CD4-positive, alpha-beta T cell treated with Interleukin-6 for 4 hours (primary cell): ENCODE measurements at places on chromosomes 2 and 18.

- no peak for DNase-seq
Observed at GRCh38 chr2:53768242-53768542, 588 bp downstream of the CHAC2 start.

- DNase-seq, result no peak
Observed at GRCh38 chr18:77234504-77235365, 14.9 kb upstream of the GALR1 start.

DNA sequence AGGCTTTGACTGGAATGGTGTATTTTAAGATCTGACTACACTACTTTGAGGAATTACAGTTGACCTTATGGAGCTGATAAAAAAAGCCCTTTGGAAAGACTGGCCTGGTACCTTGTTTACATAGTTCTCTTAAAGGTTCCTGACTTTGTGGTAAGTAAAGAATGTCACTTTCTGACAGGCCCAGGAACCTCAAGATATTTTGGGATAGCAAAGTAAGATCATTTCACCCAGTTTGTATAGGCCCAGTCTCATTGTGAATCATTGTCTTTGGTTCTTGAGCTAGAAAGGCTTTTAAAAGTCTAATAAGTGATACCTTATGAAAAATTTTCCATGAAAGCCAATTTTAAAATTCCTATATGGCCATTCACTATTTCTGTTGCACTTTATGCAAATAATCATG, 316.3 kb upstream of the LRRTM4 start:
- DNase-seq, result no peak

DNA sequence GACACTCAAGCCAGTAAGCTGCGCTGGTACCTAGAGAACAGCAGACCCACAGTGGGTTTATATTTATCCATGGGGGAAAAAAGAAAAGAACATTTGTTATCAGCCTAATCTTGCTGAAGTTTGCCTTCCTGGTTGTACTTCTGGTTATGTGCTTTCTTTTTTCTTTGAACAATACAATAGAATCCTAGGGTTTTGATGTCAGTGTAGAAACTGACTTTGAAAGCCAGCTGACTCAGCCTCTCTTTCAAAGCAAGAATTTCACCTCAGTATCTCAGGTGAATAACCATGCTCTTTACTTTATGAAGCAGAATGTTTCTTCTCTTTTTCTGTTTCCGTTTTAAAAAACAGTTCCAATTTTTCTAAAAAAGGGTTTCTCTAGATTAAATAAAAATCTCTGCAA, 78.4 kb downstream of the CD8B2 start:
- no peak for DNase-seq

GRCh38 chr18:54743605-54743995, 84.7 kb upstream of the RAB27B start:
- DNase-seq, result no peak

DNA sequence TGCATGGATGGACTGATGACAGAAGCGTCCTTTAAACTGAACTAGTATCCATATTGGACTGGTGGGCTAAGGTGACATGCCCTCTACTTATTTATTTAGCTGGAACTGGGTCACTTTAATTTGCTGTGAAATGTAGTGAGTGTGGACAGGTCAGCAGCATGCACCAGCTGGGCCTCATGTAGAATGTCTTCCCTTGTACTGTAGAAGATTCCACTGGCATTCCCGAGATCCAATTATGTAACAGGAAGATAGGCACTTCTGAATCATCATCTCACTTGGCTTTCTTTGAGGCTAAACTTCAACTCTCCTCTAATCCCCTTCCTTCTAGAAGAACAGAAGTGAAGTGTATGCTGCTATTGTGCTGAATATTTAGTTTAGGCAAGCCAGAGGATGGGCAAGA, 296.2 kb downstream of the SLC8A1 start:
- no peak for DNase-seq

DNA sequence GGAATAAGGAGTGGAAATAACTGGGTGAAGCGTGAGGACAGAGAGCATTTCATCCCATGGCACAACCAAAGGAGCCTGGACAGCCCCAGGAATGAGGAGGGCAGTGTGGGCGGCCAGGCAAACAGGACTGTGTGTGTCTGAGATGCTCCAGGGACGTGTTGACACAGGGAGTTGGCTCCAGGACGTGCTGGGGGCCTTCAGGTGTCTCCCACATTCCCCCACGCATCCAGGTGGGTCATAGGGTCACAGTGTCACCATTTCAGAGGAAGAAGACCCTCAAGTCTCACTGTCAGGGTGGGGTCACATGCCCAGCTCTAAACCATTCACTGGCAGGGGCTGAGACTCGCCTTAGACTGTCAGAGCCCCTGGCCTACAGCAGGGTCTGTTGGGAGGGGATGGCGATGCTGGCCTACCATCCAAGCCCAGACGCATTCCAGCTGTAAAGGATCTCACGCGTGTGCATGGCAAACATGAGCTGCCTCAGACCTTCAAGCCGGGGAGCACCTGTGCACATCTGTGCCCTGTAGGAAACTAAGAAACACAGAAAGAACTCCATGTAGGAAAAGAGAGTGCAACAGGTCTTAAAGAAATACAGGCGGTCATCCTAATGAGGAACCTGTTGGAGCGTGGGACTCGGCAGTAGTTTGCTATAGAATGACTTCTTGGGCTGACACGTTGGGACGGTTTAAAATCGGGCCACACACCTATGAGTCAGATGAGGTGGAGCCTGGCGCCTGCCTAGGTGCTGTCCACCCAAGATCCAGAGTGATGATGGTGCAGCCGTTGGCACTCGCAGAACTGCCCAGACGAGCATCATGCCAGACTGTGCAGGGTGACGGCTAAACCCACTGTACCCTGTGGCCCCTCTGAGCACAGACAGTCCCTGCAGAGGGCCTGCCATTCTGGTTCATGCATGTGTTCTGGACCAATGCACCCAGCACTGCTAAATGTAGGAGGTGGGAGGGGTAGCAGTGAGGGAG, 17.3 kb downstream of the PARD6G start:
- no peak for DNase-seq

DNA sequence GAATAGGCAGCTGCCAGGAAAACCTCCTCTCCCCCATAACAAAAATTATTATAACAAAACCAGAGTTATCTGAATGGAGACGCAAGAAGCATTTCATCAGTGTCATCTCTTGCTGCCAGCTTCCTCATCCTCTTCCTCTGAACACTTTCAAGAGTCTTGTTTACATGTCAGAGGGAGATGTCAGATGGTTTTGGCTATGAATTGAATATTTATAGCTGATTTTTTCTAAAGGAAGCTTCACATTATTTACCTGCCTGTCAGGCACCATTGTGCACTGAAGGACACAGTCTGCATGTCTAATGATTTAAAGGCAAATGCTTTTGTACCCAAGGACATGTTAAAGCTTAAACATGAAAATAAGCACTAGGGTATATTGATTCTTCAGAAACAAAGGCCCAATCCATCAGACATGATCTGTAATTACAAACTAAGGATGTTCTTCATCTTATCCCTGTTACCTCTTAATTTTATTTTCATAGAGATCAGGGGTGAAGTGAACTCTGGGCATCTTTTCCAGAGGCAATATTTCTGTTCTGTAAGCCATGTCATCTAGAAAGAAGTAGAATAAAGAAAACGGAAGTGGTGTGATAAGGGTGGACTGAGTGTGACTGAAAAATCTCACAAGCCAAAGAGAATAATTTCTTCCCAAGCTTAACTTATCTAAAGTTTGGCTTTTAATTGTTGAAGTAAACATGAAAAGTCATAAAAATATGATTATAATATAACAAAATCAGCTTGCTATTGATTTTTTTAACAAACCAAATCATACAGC, 168.7 kb downstream of the ANKRD44 start:
- no peak for DNase-seq

DNA sequence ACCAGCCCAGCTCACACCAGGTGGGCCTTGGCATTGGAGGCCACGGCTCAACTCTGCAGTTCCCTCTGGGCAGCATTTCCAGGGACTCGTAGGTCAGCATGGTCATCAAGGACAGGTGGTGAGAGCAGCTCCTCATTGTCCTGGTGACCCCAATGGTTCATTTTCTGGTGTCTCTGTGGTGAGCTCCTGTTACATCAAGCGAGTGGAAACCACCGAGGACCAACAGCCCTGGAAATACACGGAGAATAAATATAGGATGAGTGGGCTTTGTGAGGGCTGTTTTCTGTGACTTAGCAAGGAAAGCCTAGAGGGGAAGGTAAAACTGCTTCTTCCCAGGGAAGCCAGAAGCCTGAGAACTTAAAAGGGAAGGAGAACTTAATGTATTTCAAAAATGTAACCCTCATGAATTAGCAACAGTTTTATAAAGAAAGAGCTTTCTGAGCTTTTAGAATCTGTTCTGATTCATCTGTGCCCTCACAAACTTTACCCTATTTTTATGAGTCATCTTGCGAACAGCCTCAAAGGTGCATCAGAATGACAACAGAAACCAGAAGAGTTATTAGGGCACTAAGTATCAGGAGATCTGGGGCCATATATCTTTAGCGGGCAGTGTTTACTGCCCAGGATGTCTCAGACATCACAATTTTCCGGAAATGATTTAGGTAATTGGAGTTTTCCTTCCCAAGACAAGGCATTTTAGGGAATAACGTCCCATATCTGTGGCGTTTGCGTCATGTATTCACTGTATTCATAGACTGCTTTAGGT, 18.7 kb downstream of the C2orf92 start:
- no peak for DNase-seq

DNA sequence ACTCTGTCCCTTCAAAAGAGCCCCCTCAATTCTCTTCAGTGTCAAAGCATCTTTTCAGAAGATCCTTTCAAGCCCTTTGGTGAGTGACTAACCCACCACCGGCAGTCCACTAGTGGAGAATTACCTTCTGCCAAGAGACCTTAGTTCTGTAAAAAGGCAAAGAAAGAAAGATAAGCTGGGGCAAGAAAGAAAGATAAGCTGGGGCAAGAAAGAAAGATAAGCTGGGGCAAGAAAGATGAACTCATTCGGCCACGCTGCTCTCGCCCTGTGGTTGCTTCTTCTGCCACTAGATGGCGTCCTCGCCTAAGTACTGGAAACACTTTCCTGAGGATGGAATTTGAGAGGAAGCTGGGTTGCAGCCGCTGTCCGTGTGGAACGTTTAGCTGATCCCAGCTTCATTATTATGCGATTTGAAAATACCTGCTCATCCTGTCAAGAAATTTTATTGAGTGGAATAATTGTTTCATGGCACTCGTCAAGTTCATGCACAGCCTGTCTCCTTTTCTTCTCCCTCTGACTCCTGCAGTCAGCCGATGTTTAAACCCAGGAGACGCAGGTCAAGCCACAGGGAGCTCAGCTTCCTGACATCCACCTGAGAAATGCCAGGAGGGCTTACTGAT, 17.3 kb upstream of the ANXA4 start:
- DNase-seq, result peak; percentile 87

DNA sequence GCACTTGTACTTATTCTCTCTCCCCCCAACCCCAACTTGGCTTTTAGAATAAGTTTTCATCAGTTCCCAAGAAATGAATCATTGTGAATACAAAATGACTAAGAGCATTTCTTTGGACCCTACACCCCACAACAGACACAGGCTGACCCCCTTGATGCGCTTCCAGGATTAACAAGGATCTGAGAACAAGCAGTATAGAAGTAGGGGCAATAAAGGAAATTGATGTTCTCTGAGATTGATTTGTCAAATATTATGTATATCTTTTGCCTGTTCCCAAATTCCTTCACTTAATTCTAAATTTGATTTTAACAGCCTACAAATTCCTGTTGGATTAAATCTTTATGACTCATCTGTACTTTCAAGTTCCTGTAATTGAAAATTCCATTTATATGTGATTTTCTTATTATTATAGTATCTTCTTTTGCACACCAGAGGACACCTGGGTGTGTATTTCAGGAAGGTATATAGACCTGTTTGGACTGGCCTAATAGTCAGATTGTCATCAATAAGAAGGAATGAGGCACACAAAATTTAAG, 10.2 kb upstream of the PTPN4 start:
- DNase-seq, result no peak

DNA sequence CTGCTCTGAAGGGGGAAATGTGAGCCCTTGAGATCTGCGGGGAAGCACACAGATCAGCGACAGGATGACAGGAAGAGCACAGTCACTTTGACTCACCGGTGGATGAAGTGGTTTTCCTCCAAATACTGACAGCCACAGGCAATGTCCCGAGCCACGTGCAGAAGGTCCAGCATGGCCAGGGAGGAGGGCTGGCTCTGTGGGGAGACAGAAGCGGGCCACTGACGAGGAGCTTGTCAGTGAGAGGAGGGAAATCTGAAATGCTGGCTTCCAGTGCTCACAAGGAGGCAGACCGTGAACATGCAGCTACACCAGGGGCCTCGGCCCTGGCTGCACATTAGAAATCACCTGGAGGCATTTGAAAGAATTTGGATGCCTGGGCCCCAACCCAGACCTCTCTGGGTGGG, 98.7 kb downstream of the CLIP4 start:
- no peak for DNase-seq

DNA sequence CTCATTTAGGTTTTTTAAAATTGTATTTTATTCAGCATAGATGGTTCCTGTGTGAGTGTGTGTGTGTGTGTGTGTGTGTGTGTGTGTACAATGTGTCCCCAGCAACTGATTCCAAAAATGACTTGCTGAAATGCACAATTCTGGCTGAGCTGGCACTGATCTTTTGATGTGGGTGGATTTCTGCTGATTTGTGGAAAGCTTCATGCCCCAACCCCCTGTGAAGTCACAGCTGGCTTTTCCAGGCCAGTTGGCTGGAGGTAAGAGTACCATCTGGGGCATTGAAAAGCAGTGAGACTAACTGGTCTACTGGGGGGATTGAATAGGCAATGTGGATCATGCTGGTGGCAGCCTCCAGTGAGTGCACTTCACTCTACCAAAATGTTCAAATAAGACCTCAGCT, 187.2 kb downstream of the LRRTM1 start:
- no peak for DNase-seq

- DNase-seq, result no peak
Observed at GRCh38 chr18:2879889-2880288, 33.1 kb downstream of the EMILIN2 start.

DNA sequence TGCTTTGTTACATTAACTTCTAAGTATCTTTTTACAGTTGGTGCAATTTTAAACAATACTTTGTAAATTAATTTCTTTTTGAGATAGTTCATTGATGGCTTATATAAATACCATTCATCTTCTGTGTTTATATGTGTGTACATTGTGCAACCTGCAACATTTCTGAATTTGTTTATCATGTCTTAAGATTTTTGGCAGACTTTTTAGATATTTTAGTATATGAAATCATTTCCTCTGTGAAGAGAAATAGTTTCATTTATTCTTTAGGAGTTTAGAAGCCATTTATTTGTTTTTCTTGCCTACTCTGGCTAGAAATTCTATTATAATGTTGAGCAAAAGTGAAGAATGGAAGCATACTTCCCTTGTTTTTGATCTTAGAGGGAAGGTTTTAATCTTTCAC, 337.8 kb upstream of the DSEL start:
- no peak for DNase-seq

DNA sequence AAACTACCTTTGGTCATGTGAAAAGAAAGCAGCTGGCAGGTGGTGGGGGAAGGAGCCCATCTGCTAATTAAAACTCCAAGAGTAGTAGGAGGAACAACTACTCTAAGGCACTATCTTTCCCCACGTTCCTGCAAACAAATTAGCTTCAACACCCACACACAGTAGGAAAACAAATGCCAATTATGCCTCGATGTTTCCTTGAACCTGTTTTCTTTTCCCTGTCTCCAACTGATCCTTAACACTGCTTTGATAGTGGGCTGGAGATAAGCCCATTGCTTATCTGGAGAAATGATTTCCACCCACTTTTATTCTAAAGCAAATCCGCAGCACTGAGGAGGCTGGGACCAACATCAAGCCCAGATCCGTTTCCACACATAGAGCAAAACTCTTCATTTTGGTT, 36.0 kb downstream of the DDX18 start:
- DNase-seq, result no peak
